ENCODE measurements at places on chromosomes 12 and 14.

- DNase-seq, result no peak
Measured at GRCh38 chr12:96227365-96228106, 33.4 kb downstream of the ELK3 start.

GRCh38 chr14:32336702-32337101, 7.6 kb downstream of the AKAP6 start:
- no peak for DNase-seq

DNA sequence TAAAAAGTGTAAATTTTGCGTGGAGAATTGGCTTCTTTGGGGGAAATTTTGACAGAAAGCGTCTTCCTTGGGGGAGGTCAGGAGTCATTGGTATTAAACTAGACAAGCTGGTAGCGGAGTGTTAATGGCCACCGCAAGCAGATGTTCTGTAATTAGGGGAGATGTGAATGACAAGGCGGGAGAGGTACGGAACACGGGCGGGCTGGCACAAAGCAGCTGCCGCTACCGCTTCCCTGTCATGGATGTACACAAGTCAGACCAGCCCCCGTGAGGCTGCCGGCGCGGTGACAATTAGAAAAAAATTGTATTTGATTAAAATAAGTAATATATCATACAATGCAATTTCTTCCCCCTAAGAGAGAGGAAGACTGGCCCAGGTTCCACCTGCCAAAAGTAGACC, 501.6 kb downstream of the VRK1 start:
- no peak for DNase-seq

GRCh38 chr14:75453817-75454434, 26.1 kb downstream of the JDP2 start:
- DNase-seq, result peak; percentile 24

DNA sequence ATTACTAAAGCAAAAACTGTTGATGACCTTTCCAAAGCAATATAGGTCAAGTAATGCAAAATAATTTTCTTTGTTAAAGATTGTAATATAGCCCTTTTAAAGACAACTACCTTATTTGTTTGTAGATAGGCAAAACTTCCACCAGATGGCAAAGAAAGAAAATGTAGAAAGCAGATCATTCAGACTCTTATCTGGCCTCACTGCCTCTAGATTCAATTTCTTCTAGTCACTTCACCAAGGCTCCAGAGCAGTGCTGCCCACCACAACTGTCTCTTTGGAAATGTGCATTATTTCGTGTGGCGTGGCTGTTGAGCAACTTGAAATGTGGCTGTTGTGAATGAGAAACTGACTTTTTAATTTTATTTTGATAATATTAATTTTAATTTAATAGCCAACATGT, 127.1 kb downstream of the ITPR2 start:
- DNase-seq, result no peak
